Epithelial cell of proximal tubule (primary cell): ENCODE measurements at places on chromosomes 3 and 15.

GRCh38 chr3:155184011-155184410 is 103.9 kb downstream of the MME start:
- no peak for DNase-seq

DNA sequence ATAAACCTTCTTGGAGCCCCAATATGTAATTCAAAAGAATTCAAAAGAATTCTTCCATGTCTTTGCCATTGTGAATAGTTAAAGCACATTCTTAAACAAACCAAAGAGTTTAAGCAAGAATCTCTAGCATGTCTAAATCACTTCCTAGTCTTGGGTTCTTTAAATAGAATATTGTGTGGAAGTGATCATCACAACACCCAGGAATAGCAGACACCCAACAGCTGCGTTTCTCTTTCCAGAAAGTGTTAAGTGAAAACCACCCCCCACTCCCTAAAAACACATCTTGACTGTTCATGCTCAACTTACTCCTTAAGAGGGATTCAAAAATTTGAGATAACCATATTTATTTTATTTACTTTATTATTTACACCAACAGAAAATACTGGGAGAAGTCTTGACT is 24.1 kb upstream of the CAPN7 start:
- no peak for DNase-seq

DNA sequence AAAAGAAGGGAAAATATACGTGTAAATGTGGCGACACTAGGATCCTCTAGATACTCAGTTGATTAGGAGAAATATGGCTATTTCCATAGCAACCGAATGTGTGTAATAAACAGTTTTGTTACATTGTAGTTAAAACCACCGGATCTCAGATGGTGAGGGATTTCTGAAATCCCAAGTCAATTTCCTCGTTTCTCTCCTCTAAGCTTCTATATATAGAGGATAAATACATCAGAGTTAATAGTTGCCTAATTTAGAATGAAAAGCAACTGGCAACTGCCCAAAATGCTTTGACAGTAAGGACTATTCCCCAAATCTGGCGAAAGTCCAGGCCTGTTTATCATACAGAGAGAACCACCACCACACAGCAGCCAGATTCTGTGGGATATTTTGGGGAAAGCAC is 112.6 kb downstream of the GABRB3 start:
- DNase-seq = no peak

GRCh38 chr3:45537970-45538640 is 56.4 kb upstream of the LIMD1 start:
- DNase-seq = no peak

DNA sequence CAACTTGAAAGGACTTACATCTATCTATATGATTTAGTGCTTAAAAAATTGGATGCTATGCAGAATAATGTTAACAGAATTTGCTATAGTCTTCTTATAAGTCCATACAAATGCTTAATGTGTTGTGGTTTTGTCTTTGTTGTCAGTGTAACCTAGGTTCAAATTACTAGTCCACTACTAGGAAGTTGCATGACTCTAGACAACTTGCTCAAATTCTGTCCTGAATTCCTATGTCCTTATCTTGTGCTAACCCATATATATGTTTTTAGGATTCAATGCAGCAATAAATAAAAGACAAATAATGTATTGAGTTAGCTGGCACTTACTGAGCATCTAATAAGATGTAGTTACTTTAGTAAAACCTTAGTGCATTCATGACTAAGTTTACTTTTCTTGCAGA is 276.5 kb upstream of the KCNMB2 start:
- no peak for DNase-seq

- DNase-seq = no peak
Measured at GRCh38 chr3:32076566-32076965, 29.9 kb upstream of the GPD1L start.

DNA sequence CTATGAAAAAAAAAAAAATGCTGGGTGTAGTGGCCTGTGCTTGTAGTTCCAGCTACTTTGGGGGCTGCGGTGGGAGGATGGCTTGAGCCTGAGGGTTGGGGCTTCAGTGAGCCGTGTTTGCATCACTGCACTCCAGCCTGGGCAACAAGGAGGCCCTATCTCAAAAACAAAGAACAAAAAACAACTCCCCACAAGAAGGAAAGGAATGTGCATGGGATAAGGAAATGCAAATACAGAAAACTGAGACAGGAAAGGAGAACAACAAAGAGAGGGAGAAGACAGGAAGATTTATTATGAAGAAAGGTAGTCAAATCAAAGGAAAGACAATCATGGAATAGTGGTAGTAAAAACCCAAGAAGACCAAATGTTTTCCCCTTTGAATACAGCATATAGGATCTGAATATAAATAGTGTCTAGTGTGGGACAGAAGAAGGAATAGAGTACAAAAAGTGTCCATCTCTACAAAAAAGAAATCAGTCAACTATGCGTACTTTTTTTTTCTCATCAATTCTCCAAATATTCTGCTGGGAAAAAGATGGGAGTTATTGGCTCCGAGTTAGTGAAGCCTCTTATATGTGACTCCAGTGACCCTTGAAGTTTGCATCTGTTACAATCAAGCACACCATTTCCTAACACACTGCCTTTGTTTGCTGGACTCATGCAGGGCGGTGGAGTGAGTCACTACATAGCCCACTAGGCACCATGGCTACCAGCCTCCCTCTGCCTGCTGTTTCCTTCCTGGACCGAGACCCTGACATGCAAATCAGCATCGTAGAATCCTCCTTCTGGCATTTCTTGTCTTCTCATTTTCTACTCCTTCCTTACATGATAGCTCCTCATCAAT is 101.2 kb upstream of the PTX3 start:
- DNase-seq = peak; percentile 35

GRCh38 chr3:157452097-157452496 is 15.4 kb downstream of the PTX3 start:
- no peak for DNase-seq

GRCh38 chr15:85757939-85758654 is 36.6 kb downstream of the KLHL25 start:
- no peak for DNase-seq

GRCh38 chr3:195175476-195176337 is 95.3 kb downstream of the XXYLT1 start:
- no peak for DNase-seq

DNA sequence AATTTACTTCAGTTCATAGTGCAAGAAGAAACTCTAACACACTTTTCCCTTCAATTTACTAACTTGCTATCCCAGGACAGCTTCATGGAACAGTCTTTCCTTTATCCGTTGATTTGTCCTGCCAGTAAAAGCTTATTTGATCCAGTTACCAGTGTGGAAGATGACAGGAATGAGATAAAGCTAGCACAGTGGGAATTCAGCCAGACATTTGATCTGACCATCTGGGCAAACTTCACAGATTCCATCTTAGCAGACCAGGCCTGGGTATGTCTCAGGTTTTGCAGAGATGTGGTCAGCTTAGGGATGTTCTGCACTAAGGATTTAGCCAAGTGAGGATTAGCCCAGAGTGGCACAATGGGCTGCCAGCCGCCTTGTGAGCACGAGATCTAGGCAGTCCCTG is 19.7 kb downstream of the CEMIP start:
- no peak for DNase-seq

- DNase-seq = no peak
Measured at GRCh38 chr3:58044691-58045483, 36.7 kb downstream of the FLNB start.

DNA sequence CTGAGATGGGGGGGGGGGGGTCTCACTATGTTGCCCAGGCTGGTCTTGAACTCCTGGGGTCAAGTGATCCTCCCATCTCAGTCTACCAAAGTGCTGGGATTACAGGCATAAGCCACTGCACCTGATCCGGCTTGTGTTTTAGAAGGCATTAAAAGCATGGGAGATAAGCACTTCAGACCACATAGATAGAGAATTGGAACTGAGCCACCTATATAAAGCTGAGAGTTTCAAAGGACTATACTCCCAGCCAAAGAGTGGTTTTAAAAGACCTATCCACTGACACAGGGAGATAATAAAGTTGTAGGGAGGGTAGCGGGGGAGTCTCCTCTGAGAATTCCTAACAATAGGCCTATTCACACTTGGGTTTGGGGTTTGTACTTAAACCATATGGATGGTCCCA is 34.8 kb downstream of the DENND4A start:
- DNase-seq = no peak

DNA sequence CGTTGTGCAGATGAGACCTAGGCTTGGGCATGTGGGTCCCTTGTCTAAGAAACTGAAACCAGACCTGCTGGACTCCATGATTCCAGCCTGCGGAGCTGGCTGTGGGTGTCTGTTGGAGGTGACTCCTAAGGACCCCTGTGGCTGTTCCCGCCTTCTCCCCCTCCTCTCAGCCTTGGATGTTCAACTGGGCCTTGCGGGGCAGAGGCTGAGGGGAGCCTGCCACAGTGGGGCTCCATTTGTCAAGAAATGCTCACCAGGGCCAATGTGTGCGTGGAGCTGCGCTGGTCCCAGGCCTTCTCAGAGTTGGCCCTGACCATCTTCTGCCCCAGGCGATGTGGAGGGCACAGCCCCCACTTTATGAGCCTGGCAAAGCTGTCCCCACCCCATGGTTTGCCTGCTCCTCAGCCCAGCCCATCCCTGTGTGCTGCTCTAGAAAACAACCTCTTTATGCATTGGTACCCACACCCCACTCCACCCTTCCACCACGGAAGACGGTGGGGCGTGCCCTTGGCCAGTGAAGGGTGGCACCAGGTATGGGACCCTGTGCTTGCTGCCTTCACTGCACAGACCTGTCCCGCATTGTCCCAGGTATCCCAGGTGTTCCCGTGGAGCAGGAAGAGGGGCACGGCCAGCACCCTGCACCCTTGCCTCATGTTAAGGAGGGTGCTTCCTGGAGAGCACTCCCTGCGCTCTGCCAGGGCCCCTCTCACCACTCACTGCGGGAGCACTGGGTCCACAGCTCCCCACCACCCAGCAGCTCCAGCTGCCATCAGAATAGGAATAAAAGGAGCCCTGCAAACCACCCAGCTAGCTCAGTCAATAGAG is 7.9 kb downstream of the MESP2 start:
- DNase-seq = no peak

GRCh38 chr3:173869766-173870165 is 472.2 kb downstream of the NLGN1 start:
- no peak for DNase-seq

- DNase-seq = no peak
Measured at GRCh38 chr3:103965764-103966163, 1400.9 kb upstream of the ALCAM start.

- no peak for DNase-seq
Measured at GRCh38 chr3:108327168-108327567, 30.8 kb downstream of the HHLA2 start.

- no peak for DNase-seq
Measured at GRCh38 chr3:11581237-11582190, 62.2 kb downstream of the VGLL4 start.

GRCh38 chr3:13665582-13666226 is 116.8 kb downstream of the FBLN2 start:
- DNase-seq = no peak

GRCh38 chr15:83225449-83225848 is 17.8 kb upstream of the HDGFL3 start:
- no peak for DNase-seq

DNA sequence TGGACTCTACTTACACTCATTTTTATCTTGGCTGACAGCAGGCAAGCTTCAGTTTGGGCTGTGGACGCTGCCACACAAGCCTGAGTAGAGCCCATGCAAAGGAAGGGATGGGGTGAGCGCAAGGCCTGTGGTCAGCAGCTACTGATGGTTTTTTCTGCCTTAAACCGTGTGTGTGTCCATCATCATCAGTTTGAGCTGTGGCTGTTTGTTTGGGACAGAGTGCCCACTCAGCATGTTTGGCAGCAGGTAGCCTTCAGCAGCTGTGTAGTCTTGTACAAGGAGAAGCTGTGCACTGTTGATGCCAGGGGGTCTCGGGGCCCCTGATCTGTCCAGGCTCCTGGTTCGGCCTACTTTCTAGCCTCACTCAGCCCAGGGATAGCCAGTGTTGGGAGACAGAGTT is 3.5 kb downstream of the RBM15B start:
- no peak for DNase-seq

GRCh38 chr3:109888026-109888425 is 550.7 kb upstream of the DPPA4 start:
- DNase-seq = no peak

GRCh38 chr3:157070678-157070999 is 89.3 kb downstream of the CCNL1 start:
- no peak for DNase-seq

GRCh38 chr3:118075873-118076272 is 958.8 kb downstream of the IGSF11 start:
- no peak for DNase-seq

DNA sequence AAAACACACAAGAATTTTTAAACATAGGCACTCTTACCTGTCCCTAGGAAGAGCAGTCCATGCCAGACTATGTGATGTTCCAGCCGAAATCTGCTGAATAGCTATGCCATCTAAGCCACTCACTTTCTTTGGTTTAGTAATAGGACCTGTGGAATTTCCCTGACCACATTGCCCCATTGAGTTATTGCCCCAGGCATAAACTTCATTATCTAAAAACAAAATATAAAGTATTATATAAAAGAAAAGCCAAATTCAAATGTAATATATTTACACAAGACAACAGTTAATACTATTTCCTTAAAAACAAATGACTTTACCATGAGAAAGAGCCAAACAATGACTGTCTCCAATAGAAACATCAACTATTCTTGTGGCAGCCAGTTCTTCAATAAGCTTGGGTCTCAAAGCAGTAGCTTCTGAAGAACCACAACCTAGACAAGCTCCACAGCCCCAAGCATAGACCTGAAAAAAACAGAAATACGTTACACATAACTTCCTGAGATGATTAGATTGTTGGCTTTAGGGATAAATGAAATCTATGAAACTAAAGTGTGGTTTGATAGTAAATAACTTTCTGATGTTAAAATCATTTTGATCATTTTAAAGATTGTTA is 84.3 kb downstream of the HERC1 start:
- DNase-seq = no peak

DNA sequence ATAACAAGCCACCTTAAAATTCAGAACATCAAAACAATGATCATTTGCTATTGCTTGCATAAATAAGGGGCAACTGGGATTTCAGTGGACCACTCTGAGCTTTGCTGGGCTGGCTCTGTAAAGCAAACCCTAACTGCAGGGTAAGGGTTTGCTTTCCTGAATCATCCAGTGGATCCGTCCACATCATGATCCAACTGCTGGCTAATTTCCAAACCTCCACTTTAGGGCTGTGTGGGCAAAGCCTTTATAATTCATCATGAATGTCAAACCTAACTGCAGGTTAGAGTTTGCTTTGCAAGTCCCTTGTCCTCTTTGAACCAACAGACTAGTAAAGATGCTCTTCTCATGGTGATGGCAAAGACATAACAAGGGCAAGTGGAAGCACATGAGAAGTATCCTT is 76.1 kb downstream of the SYNPR start:
- no peak for DNase-seq

GRCh38 chr3:179717219-179717618 is 64.4 kb downstream of the USP13 start:
- no peak for DNase-seq

- DNase-seq = no peak
Measured at GRCh38 chr3:175272392-175272791, 413.3 kb downstream of the NAALADL2 start.
